K562 (cell line): ENCODE measurements at places on chromosomes 16 and 17. TPM values are rescaled to one million over a fixed set of nuclear protein-coding genes. Genes with fewer than 3 reads are reported as not detected.
A peak's percentile ranks its signal among the peaks of the same experiment; 100 is the strongest.

The GDPD1 gene
- total RNA-seq = 9.3 and 11.0 TPM in 2 replicates

GRCh38 chr16:12515746-12516145 is 287.9 kb downstream of the CPPED1 start:
- no peak for DNase-seq

DNA sequence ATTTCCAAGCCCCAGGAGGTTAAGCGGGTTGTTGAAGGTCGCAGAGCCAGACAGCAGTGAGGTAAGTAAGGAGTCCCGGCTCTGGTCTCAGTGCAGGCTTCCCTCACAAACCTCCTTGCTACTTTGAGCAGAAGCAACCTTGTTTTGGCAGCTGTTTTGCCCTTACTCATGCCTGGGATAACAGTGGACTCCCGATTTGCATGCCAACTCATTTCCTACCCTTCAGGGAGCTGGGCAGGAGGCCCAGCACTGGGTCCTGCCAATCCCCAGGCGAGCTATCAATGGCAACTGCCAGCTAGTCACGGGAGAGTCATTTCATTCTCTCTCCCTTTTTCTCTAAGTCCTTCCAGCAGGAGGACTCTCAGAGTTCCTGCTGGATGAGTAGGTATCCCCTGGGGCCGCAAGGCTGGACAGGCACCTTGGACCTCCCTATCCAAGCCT is 72.0 kb upstream of the KSR1 start:
- DNase-seq = no peak

The GSG1L gene
- not detected in 2 replicates for total RNA-seq

The HSPB9 gene
- total RNA-seq = 0.11 and 0.16 TPM in 2 replicates

The KRTAP9-8 gene
- not detected in 2 replicates for total RNA-seq

- DNase-seq = peak; percentile 23
Measured at GRCh38 chr16:57998486-57998885, 2.0 kb downstream of the ZNF319 start.

The ZNF174 gene
- total RNA-seq = 11.2 and 12.4 TPM in 2 replicates
